ENCODE measurements at places on chromosomes 4 and X.

GRCh38 chr4:499567-499966 lies 557 bp downstream of the PIGG start:
- no peak for DNase-seq

GRCh38 chr4:133969202-133969848 lies 232.3 kb downstream of the PABPC4L start:
- no peak for DNase-seq

DNA sequence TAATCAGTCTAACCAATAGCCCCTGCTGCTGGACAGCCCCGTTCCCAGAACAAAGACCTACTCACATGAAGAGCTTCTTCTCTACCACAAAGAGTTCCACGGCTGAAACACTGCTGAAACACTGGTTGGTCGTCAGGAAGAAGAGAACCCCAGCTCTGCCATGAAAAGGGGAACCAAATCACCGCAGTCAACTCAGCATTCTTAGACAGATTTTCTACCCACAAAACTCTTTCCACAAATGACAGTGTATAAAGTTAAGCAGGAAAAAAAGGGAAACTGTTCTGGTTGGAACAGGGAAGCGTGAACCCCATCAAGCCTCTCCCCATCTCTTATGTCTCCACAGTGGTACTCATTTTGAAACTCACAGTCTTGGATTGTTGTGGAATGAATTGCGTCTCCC lies 57.3 kb downstream of the ABCG2 start:
- no peak for DNase-seq

DNA sequence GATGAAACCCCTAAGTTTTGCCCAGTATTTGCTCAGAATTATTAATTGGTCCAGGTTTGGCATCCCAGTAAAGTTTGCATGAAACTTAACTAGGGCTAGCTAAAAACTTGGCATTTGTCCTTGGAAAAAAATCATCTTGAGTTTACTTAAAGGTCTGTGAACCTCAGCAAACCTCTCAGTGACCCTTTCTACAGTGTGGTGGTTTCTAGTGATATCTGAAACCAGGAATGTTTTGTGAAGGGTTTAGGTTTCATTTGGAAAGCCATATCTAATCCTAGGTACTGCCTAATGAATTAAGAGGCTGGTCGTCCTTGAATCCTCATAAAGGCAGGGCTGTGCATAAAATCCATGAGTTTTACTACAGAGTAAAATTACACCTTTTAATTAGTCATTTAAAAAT lies 218.5 kb upstream of the ANKRD50 start:
- DNase-seq = no peak

GRCh38 chr4:67456577-67457196 lies 88.6 kb downstream of the CENPC start:
- no peak for DNase-seq
